ENCODE measurements at places on chromosomes 1 and 21. TPM values are rescaled to one million over a fixed set of nuclear protein-coding genes. Genes with fewer than 3 reads are reported as not detected.

The SEC16B gene
- total RNA-seq = 0.44 TPM

The LCE3E gene
- total RNA-seq = not detected

The PCP4L1 gene
- not detected for total RNA-seq

The LYPD8 gene
- total RNA-seq = not detected

The AGT gene
- not detected for total RNA-seq

The NR5A2 gene
- total RNA-seq = 12.1 TPM

The CLCNKB gene
- total RNA-seq = not detected

The NECTIN4 gene
- total RNA-seq = 0.58 TPM

The DAB1 gene
- not detected for total RNA-seq

The MIXL1 gene
- 1.2 TPM for total RNA-seq

The FLG2 gene
- total RNA-seq = not detected

The GABRD gene
- total RNA-seq = not detected
